Neural crest cell (in vitro differentiated cells): ENCODE measurements at places on chromosomes 11 and 22. TPM values are rescaled to one million over a fixed set of nuclear protein-coding genes. Genes with fewer than 3 reads are reported as not detected.
A peak's percentile ranks its signal among the peaks of the same experiment; 100 is the strongest.

DNA sequence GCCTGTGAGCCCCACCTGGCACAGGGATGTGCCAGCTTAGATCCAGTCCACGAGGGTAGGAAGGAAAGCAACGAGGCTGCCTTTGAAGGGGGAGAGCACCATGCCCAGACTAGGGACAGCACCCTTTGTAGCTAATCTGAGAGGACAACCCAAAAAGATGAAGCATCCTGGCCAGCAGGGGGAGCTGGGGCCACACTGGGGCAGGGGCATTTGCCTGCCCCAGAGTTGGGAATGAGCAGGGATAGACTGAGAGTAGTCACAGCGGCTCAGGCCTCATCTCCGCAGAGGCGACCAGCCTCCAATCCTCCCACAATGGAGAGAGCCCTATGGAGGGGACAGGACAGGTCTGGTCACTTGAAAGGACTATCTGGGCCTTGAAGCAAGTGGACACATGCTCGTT, 16.4 kb downstream of the LMO1 start:
- H3K4me1 ChIP-seq: peaks cover 16% of the 10 kb centered on the region
- no peak overlapping the region for H3K27ac ChIP-seq
- no peak for DNase-seq
- H3K36me3 ChIP-seq: no peaks in the 10 kb centered on the region

GRCh38 chr11:120121914-120122473, 15.9 kb downstream of the TRIM29 start:
- H3K4me1 ChIP-seq: peaks cover 7% of the 10 kb centered on the region
- H3K27ac ChIP-seq: no peak overlapping the region
- H3K4me3 ChIP-seq: no peak overlapping the region
- H3K36me3 ChIP-seq: no peaks in the 10 kb centered on the region
- peaks cover under 1% of the 10 kb centered on the region for H3K27me3 ChIP-seq
- no peak for DNase-seq

DNA sequence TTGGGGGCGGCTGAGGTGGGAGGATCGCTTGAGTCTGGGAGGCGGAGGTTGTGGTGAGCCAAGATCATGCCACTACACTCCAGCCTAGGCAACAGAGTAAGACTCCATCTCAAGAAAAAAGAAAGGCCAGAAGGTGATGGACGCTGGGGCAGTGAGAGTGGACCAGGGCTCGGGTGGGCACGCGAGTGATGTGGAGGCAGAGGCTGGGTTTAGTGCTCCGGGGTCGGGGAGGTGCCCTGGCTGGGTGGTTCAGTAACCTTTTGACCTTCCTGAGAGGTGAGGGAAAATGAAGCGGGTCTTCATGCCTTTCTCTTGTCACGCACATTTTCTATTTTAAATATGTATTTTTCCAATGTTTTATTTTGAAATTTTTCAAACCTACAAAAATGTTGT, 45.1 kb downstream of the ST14 start:
- DNase-seq: no peak
- H3K27ac ChIP-seq: peak overlapping the region; percentile 62
- no peaks in the 10 kb centered on the region for H3K36me3 ChIP-seq

DNA sequence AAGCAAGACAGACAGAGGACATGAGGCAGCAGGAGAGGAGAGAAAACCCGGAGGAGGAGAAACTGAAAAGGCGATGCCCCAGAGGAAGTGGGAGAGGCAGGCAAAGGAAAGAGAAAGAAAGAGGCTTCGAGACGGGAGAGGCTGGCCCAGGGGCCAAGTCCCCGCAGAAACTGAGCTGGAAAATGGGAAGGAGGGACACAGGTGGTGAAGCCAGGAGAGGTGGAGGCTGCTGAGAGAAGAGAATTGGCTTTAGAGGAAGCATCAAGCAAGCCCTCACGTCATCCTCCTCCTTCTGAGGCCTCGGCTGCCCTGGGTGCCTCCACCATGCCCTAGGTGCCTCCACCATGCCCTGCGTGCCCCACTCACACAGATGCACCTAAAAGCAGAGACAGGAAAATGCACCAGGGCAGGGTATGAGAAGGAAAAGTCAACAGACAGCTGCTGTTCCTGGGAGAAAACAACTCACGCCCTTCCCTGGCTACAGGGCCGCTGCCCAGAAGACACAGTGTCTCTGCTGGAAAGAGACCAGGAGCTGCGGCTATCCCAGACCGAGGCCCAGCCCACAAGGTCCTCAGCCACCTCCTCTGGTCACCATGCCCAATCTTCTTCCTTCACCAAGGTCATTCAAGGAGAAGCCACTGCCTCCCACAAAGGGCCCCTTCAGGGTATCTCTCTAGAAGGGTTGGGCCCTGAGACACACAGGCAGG, 14.3 kb downstream of the FXYD6 start:
- no peaks in the 10 kb centered on the region for H3K36me3 ChIP-seq
- H3K4me1 ChIP-seq: peaks cover 24% of the 10 kb centered on the region
- no peak for DNase-seq
- H3K27me3 ChIP-seq: no peaks in the 10 kb centered on the region
- no peak overlapping the region for H3K4me3 ChIP-seq

- H3K4me3 ChIP-seq: no peak overlapping the region
- H3K27ac ChIP-seq: no peak overlapping the region
- no peaks in the 10 kb centered on the region for H3K27me3 ChIP-seq
- H3K36me3 ChIP-seq: peaks cover 50% of the 10 kb centered on the region
- no peak for DNase-seq
Observed at GRCh38 chr22:45565171-45565570, 62.5 kb downstream of the FBLN1 start.

DNA sequence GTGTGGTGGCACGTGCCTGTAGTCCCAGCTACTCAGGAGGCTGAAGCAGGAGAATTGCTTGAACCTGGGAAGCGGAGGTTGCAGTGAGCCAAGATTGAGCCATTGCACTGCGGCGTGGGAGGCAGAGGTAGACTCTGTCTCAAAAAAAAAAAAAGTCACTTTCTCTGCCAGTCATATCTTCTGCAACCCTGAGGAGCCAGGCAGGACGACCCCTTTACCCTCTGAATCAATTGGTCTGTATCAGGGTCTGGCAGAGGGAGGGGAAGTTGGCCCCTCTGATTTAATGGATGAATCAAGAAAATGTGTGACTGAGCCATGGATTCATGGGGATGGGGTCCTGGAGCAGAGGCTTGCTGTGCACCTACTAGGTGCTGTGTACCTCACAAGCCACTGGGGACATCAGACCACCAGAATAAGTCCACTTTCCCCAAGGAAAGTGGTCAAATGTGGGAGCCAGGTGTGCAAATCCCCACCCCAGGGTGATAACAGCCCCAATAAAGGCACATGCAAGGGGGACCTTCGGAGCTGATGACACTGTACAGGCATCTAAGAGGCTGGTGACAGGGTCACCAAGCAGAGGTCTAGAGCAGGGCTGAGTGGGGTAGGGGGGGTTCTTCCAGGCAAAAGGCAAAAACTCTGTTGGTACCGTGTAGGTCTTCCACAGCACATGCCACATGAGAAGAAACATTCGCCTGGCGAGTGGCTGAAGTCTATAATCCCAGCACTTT, 29.0 kb downstream of the TXN2 start:
- H3K27ac ChIP-seq: no peak overlapping the region
- no peaks in the 10 kb centered on the region for H3K27me3 ChIP-seq
- no peak for DNase-seq
- peaks cover 11% of the 10 kb centered on the region for H3K4me1 ChIP-seq

GRCh38 chr11:34308049-34308912, 49.5 kb downstream of the ABTB2 start:
- no peaks in the 10 kb centered on the region for H3K36me3 ChIP-seq
- no peak for DNase-seq
- H3K27me3 ChIP-seq: no peaks in the 10 kb centered on the region
- peaks cover 26% of the 10 kb centered on the region for H3K4me1 ChIP-seq
- H3K4me3 ChIP-seq: no peak overlapping the region

- H3K27me3 ChIP-seq: no peaks in the 10 kb centered on the region
- no peak overlapping the region for H3K4me3 ChIP-seq
- H3K27ac ChIP-seq: peak overlapping the region; percentile 43
- peaks cover 24% of the 10 kb centered on the region for H3K4me1 ChIP-seq
- no peak for DNase-seq
Observed at GRCh38 chr22:39363751-39364515, 14.1 kb downstream of the SYNGR1 start.

- peaks cover 19% of the 10 kb centered on the region for H3K36me3 ChIP-seq
- H3K27me3 ChIP-seq: no peaks in the 10 kb centered on the region
- no peak overlapping the region for H3K27ac ChIP-seq
Observed at GRCh38 chr22:24068717-24069297, 57.7 kb downstream of the CABIN1 start.

DNA sequence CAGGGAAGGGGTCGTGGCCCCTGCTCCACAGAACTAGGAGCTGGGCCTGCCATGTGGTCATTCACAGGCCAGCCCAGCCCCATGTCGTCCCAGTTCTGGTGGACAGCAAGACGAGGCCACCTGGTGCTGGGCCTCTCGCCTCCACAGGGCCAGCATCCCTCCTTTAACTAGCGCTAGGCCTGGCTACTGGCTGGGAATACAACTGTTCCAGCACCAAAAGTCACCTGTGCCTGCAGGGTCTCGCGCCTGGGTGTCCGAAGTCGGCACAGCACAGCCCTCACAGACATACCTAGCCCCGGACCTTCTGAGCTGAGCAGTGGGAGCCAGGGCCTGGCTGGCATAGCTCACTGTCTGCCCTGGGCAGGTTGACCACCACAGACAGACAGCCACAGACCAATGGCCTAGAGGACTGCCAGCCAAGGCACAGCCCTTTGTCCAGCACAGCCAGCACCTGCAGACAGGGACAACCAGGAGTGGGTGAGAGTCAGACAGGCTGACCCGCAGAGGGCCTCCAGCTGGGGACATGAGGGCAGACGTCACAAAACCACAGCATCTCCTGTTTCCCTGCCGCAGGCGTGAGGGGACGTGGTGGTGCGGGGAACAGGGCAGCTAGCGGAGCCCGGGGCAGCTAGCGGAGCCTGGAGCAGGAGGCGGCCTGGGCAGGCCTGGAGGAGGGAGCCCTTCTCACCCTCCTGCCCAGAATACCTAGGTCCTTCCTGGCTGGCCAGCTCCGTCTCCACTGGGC, 27.2 kb upstream of the TH start:
- DNase-seq: no peak
- H3K4me1 ChIP-seq: peaks cover 10% of the 10 kb centered on the region
- no peak overlapping the region for H3K27ac ChIP-seq
- peaks cover 12% of the 10 kb centered on the region for H3K27me3 ChIP-seq

DNA sequence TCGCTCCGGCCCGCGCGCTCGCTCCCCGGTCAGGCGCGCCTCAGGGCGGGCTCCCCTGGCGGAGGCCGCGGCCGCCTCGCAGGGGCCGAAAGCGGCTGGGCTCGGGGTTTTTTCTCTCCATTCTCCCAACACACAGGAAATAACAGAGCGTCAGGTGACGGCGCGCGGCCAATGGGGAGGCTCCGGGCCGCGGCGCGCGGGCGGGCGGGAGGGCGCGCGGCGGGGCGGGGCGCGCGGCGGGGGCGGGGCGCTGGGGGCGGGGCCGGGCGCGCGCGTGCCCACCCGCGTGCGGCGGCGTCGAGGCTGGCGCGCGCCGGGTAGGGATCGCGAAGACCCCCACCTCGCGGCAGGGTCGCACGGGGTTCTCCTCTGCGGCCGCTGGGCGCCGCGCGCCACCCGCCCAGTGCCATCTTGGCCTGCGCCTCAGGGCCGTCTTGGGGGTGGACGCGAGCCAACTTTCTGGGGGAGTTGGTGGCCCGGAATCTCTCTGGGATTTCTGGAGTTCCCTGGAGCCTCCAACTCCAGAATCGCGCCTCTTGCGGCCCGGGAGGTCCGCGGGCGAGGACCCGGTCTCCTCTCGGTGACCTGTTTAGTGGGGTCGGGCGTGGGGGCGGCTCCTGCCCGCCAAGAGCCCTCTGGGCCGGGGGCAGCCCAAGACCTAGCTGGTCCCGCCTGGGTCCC, at the start of gene TCF20:
TSS of gene TCF20 (minus strand) at position 144 of the 681 bp plus-strand sequence. CDS start 55,348 bp downstream, outside the sequence.
- peak; percentile 63 for DNase-seq
- peak within 1 kb of the TSS; percentile 91 for H3K4me3 ChIP-seq
- H3K4me1 ChIP-seq: peaks cover 36% of the 10 kb centered on the region
- no peaks in the 10 kb centered on the region for H3K36me3 ChIP-seq
- peaks cover 3% of the 10 kb centered on the region for H3K27me3 ChIP-seq

- H3K4me1 ChIP-seq: peaks cover 17% of the 10 kb centered on the region
- DNase-seq: no peak
- no peaks in the 10 kb centered on the region for H3K36me3 ChIP-seq
- H3K27me3 ChIP-seq: peaks cover 19% of the 10 kb centered on the region
- no peak overlapping the region for H3K4me3 ChIP-seq
- no peak overlapping the region for H3K27ac ChIP-seq
Observed at GRCh38 chr11:8597182-8597581, 3.2 kb upstream of the STK33 start.

GRCh38 chr11:121890377-121890776, 225.6 kb downstream of the BLID start:
- no peak for DNase-seq
- no peaks in the 10 kb centered on the region for H3K27me3 ChIP-seq
- H3K27ac ChIP-seq: no peak overlapping the region
- no peak overlapping the region for H3K4me3 ChIP-seq
- H3K36me3 ChIP-seq: peaks cover 6% of the 10 kb centered on the region

- H3K36me3 ChIP-seq: peaks cover 7% of the 10 kb centered on the region
- H3K4me1 ChIP-seq: peaks cover 16% of the 10 kb centered on the region
- no peak overlapping the region for H3K27ac ChIP-seq
- H3K4me3 ChIP-seq: no peak overlapping the region
Observed at GRCh38 chr22:47100019-47100418, 337.6 kb downstream of the TBC1D22A start.

- peak overlapping the region; percentile 88 for H3K4me3 ChIP-seq
- no peaks in the 10 kb centered on the region for H3K36me3 ChIP-seq
- DNase-seq: no peak
- H3K27me3 ChIP-seq: no peaks in the 10 kb centered on the region
- no peak overlapping the region for H3K27ac ChIP-seq
- peaks cover 24% of the 10 kb centered on the region for H3K4me1 ChIP-seq
Observed at GRCh38 chr22:46739094-46739870, 1.2 kb upstream of the CERK start.

DNA sequence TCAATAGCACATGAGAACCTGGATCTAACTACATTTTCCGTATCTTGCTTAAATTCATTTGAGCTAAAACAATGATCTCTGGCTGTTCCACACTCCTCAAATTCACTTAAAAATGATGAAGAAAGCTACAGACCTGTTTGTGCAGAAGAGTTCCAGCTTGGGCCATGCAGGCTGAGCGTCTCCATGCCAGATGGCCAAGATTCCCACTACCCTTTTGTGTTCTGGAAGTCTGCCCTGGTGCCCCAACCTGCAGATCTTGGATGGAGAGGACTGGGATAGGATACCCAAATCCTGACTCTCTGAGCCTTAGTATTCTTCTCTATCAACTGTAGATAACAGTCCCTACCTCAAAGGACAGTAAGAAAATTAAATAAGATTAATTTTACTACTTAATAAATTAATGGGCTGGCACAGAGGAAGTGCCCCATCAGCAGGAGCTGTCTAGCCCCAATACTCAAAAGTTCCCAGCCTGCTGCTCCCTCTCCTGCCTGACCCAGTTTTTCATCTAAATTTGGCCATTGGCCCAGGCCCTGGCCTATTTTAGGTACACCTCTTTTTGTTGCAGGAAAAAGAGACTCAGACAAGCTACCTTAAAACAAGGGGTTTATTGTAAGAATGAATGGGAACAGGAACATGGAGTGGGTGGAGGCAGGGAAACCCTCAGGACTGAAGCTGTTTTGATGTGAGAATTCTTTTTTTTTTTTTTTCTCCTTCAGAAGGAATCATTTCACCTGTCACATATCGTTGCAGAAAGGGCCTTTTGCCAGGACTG, 81.4 kb upstream of the GRK3 start:
- H3K36me3 ChIP-seq: peaks cover 41% of the 10 kb centered on the region
- H3K27ac ChIP-seq: peak overlapping the region; percentile 24
- H3K27me3 ChIP-seq: no peaks in the 10 kb centered on the region

Gene LRRC55
- total RNA-seq: 6.0 and 6.4 TPM in 2 replicates

Gene MAJIN
- total RNA-seq: not detected in 2 replicates

Gene OR2AT4
- not detected in 2 replicates for total RNA-seq

Gene KIRREL3
- total RNA-seq: 0.64 and 0.82 TPM in 2 replicates

Gene TMEM45B
- not detected in 2 replicates for total RNA-seq

Gene VSIG10L2
- not detected in 2 replicates for total RNA-seq

Gene PAK1
- 60.5 and 67.7 TPM in 2 replicates for total RNA-seq

Gene NCF4
- not detected in 2 replicates for total RNA-seq

Gene TMEM86A
- 1.5 and 1.7 TPM in 2 replicates for total RNA-seq
